ENCODE measurements at places on chromosomes 5 and 9.

GRCh38 chr9:96071076-96071814 is 195.8 kb downstream of the ERCC6L2 start:
- DNase-seq = no peak

DNA sequence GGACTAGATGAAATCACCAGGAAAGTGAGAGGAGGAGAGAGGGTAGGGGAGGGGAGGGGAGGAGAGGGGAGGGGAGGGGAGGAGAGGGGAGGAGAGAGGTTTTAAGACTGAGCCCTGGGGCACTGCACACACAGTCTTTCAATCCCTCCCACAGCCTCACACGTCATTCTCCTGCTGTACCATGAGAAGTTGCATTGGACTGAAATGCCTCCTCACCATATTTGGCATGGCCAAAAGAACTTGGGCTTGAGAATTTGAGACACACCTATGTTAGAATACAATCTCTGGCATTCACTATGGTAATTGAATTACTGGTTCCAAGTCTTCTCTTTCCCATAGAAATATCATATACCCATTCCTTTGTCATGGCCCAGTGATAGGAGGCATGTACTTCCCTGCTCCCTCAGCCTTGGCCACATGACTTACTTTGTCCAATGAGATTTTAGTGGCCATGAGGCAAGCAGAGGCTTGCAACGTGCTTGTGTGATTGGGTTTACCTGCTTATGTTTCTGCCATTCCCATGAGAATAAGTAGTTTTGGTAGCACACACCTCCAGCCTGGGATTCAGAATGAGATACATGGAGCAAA is 133.3 kb upstream of the SMARCA2 start:
- no peak for DNase-seq

- DNase-seq = no peak
Observed at GRCh38 chr5:58851571-58851970, 268.7 kb downstream of the RAB3C start.

DNA sequence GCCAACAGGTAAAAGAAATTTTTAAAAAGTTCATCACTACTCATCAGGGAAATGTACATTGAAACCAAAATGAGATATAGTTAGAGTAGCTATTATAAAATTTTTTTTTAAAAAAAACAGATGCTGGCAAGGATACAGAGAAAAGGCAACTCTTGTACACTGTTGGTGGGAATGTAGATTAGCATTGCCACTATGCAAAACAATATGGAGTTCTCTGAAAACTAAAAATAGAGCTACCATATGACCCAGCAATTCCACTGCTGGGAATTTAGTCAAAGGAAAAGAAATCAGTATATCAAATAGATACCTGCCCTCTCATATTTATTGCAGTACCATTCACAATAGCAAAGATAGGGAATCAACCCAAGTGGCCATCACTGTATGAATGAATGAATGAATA is 44.2 kb upstream of the NIPAL4 start:
- no peak for DNase-seq

- DNase-seq = no peak
Observed at GRCh38 chr5:31237174-31237573, 43.7 kb downstream of the CDH6 start.

GRCh38 chr5:123012321-123012720 is 24.2 kb downstream of the PPIC start:
- DNase-seq = no peak

DNA sequence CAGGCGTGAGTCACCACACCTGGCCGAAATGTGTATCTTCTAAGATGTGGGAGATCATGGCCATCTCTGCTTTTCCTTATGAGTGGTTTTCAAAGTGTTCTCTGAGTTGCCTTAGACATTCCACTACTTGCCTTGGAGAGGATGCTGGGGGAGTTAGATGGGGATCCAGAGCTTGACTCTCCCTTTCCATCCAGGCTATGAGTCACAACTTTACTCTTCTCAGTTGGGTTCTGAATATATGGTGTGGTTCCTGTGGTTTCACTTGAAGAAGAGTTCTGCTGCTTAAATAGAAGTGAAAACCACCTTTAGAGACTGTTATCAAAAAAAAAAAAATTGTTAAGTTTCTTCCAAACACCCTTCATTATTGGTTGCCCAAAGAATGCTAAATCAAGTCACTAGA is 217.6 kb downstream of the ZNF608 start:
- DNase-seq = no peak

GRCh38 chr5:65299861-65300260 is 181.9 kb downstream of the ADAMTS6 start:
- DNase-seq = no peak

GRCh38 chr9:69817202-69817601 is 3.4 kb upstream of the CFAP95 start:
- DNase-seq = no peak

DNA sequence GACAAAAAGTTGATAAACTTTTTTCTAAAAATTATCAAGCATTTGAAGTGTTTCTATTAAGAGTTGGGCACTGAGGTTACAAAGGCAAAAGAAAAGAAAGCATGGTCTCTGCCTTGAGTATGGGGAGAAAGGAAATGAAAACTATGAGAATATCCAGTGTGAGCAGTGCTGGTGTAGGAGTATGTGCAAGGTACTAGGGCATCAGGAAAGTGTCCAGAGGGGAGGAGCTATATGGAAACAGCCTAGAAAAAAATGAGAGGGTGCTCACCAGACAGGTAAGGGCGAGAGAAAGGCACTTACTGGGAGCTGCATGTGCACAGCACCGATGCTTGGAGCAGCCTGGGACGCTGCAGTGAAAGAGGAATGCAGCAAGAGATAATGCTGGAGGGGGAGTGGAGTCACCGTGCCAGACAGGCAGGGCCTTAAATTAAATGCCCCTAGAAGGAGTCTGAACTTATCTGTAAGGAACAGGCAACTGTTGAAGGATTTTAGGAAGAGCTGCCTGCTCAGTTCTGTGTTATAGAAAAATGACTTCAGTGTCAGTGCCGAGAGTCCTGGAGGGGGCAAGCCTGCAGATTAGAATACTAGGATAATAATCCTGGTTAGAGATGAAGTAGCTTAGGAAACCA is 14.0 kb downstream of the MCC start:
- no peak for DNase-seq
